ENCODE measurements at places on chromosomes 6 and 20.
A peak's percentile ranks its signal among the peaks of the same experiment; 100 is the strongest.

DNA sequence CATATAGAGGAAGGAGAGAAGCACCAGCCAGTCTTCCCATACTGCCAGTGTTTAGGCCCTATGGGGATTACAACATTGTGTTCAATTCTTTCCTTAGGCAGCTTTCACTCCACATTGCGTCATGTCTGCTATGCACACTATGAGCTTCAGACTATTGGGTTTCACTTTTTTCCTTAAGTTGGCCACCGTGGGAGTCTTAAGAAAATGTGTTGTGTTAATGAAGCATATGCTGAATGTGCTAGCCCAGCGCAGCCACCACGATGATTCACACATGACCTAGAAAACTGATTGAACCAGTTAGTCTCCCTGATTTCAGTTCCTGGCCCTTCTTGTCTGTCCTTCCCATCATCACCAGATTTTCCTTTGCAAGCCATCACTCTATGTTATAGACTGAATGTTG lies 21.5 kb downstream of the TUBB2B start:
- H3K27me3 ChIP-seq, result peaks cover 23% of the 10 kb centered on the region
- H3K4me3 ChIP-seq, result no peak overlapping the region
- no peaks in the 10 kb centered on the region for H3K36me3 ChIP-seq
- DNase-seq, result no peak
- H3K27ac ChIP-seq, result no peak overlapping the region

DNA sequence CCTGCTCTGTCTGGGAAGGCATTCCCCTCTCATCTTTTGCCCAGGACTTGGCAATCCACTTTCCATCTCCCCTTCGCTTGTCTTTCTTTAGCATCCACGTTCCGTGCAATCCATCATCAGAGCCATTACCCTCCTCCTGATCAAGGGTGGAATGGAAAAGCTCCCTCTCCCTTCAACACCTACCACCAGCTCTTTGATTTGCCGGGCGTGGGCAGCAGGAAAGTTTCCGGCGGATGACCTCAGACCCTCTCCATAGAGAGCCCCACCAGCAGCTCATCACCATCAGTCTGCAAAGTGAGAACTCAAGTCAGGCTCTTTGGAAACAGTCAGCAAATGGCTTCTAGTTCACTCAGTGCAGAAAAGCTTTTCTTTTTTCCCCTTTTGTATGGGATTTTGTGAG lies 76.2 kb downstream of the TSHZ2 start:
- no peak for DNase-seq
- no peak overlapping the region for H3K4me3 ChIP-seq
- H3K27me3 ChIP-seq, result no peaks in the 10 kb centered on the region
- H3K27ac ChIP-seq, result peak overlapping the region; percentile 35
- peaks cover 11% of the 10 kb centered on the region for H3K4me1 ChIP-seq

DNA sequence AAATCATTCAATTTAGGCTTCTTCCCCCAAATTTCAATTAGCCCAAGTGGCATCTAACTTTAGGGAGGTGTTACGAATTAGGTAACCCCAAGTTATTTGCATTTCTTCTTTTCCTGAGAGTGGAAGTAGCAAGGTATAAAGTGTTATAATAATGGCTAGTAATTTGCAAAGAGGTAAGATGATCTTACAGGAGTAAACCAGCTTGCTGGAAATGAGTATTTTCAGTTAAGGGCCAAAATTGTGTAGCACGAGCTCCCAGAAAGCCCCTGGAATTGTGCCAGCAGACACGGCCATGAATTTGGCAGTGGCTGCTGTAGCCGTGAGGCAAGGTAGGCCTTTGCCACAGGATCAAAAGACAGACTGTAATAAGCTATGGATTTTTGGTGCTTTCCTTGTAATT lies 38.0 kb downstream of the CITED2 start:
- no peaks in the 10 kb centered on the region for H3K36me3 ChIP-seq
- no peak overlapping the region for H3K4me3 ChIP-seq
- H3K4me1 ChIP-seq, result peaks cover 3% of the 10 kb centered on the region

- no peaks in the 10 kb centered on the region for H3K4me1 ChIP-seq
- H3K36me3 ChIP-seq, result no peaks in the 10 kb centered on the region
- no peak overlapping the region for H3K27ac ChIP-seq
- peaks cover 3% of the 10 kb centered on the region for H3K27me3 ChIP-seq
- H3K4me3 ChIP-seq, result no peak overlapping the region
Measured at GRCh38 chr20:31908016-31908415, 37.6 kb downstream of the TTLL9 start.

GRCh38 chr20:63430891-63431290 lies 41.6 kb downstream of the KCNQ2 start:
- no peak for DNase-seq
- H3K36me3 ChIP-seq, result no peaks in the 10 kb centered on the region
- no peak overlapping the region for H3K4me3 ChIP-seq
- peaks cover 4% of the 10 kb centered on the region for H3K4me1 ChIP-seq

DNA sequence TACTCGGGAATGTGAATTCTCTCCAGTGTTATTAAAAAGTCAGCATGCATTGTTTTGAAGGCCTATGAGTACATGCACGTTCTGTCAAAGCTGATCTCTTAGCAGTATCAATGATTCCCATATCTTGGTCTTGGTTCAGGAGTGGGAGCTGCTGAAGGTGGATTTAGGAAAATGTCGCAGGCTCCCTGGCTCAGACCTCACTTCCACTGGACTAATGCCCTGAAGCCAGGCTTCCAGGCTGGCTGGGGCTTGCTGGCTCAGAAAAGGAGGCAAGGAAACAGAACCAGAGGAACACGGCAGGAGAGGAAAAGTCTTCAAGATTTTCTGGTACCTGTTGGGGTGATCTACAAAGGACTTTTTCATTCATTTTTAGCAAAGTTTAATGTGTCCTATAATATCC lies 81.6 kb downstream of the OLIG3 start:
- peaks cover 17% of the 10 kb centered on the region for H3K4me1 ChIP-seq
- no peak overlapping the region for H3K27ac ChIP-seq
- H3K36me3 ChIP-seq, result no peaks in the 10 kb centered on the region
- no peak for DNase-seq
- H3K27me3 ChIP-seq, result peaks cover 3% of the 10 kb centered on the region

- DNase-seq, result no peak
- H3K4me1 ChIP-seq, result no peaks in the 10 kb centered on the region
- no peaks in the 10 kb centered on the region for H3K36me3 ChIP-seq
- peaks cover 8% of the 10 kb centered on the region for H3K27me3 ChIP-seq
Measured at GRCh38 chr6:150346346-150346745, 22.5 kb upstream of the IYD start.

- peaks cover 11% of the 10 kb centered on the region for H3K4me1 ChIP-seq
- H3K27ac ChIP-seq, result no peak overlapping the region
- H3K27me3 ChIP-seq, result peaks cover 37% of the 10 kb centered on the region
- peaks cover 13% of the 10 kb centered on the region for H3K36me3 ChIP-seq
- DNase-seq, result no peak
Measured at GRCh38 chr20:18284805-18285533, 3.4 kb upstream of the ZNF133 start.

- no peaks in the 10 kb centered on the region for H3K4me1 ChIP-seq
- H3K27ac ChIP-seq, result no peak overlapping the region
- H3K27me3 ChIP-seq, result peaks cover 10% of the 10 kb centered on the region
- no peak for DNase-seq
Measured at GRCh38 chr6:163635731-163636364, 221.3 kb downstream of the QKI start.

DNA sequence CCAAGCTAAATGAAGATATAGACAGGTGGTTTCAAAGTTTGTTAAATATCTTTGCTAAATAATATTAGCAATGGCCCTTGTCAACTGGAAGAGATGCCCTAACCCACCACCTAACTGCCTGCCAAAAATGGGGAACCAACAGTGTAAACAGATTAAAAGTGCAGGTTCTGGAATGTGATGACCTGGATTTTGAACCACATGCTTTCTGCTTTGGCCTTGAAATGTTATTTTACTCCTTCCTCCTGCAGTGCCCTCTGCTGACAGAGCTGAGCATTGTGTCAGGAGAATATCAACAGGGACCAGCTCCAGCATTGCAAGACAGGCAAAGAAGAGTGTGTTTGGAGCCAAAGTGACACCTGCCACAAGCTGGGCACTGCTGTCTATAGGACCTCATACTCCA lies 226.6 kb downstream of the MYLK4 start:
- peaks cover 5% of the 10 kb centered on the region for H3K4me1 ChIP-seq
- H3K27me3 ChIP-seq, result peaks cover 15% of the 10 kb centered on the region
- no peak for DNase-seq
- H3K36me3 ChIP-seq, result peaks cover 4% of the 10 kb centered on the region
- H3K27ac ChIP-seq, result no peak overlapping the region
- no peak overlapping the region for H3K4me3 ChIP-seq

GRCh38 chr20:36218380-36219064 lies 17.8 kb upstream of the AAR2 start:
- no peak overlapping the region for H3K27ac ChIP-seq
- no peak for DNase-seq
- H3K36me3 ChIP-seq, result no peaks in the 10 kb centered on the region
- no peak overlapping the region for H3K4me3 ChIP-seq

GRCh38 chr6:158262755-158263154 lies 49.5 kb upstream of the TULP4 start:
- H3K27me3 ChIP-seq, result no peaks in the 10 kb centered on the region
- H3K4me1 ChIP-seq, result peaks cover 16% of the 10 kb centered on the region
- H3K36me3 ChIP-seq, result peaks cover 2% of the 10 kb centered on the region
- H3K27ac ChIP-seq, result no peak overlapping the region
- no peak overlapping the region for H3K4me3 ChIP-seq

- H3K4me1 ChIP-seq, result no peaks in the 10 kb centered on the region
- no peak overlapping the region for H3K27ac ChIP-seq
- DNase-seq, result no peak
- H3K27me3 ChIP-seq, result peaks cover 21% of the 10 kb centered on the region
- H3K4me3 ChIP-seq, result no peak overlapping the region
Measured at GRCh38 chr6:13038315-13038714, 290.0 kb downstream of the TBC1D7 start.

Data from activated CD4-positive, alpha-beta memory T cell treated with anti-CD3 and anti-CD28 coated beads for 36 hours (primary cell).